ENCODE measurements at places on chromosomes 1 and 21.

GRCh38 chr1:63506782-63507181, 16.2 kb downstream of the ITGB3BP start:
- no peak for DNase-seq

- DNase-seq = no peak
Observed at GRCh38 chr1:80534606-80535360, 1266.0 kb upstream of the ADGRL2 start.

- peak; percentile 74 for DNase-seq
Observed at GRCh38 chr1:93846992-93847810, 31.8 kb downstream of the DNTTIP2 start.

DNA sequence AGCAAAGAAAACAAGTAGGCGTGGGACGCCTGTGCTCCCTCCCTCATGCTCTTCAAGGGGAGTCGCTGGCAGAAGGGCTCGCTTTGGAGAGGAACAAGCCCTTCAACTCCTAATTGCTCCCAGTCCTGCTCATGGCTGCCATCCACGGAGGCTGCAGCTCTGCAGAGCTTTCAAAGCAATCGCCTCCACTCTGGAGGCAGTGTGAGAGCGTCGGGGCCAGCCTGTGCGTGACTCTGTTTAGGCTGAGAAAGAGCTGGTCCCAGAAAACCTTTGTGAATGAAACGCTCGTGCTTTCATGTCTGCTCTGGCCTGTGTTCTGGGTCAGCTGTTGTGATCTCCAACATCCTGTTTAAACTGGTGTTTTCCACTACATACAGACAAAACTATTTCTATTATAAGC, 23.9 kb upstream of the RUNX1 start:
- no peak for DNase-seq

DNA sequence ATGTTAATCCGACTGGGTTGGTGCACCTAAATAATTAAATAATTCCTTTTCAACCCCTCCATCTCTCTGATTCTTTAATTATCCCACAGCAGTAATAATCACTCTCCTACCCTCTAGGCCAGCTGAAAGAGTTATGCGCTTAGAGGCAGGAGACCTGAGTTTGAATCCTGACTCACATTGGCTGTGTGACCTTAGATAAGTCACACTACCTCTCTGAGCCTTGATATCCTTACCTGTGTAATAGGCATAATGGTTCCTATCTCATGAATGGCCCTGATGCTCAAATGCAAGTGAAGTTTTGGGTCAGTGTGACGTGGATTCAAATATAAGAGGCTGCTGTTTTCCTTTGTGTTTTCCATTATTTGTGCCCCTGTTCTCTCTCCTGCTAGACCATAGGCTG, 8.1 kb downstream of the MYOM3 start:
- DNase-seq = no peak

DNA sequence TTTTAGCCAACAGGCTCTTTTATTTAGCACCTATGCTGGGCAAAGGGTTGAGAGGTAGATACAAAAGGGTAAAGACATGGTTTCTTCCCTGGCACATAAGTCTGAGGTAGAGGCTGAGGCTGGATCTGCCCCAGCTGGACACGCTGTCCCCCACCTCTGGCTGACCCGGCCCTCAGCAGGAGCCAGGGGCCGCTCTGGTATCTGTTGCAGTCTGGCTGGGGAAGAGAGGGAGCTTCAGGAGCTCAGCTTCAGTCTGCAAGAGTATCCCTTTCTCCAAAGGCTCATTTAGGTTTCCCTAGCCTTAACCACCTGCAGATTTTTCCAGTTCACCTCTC, 14.2 kb downstream of the BLACAT1 start:
- no peak for DNase-seq

- DNase-seq = peak; percentile 96
Observed at GRCh38 chr1:100794748-100795645, 75.5 kb downstream of the VCAM1 start.

GRCh38 chr21:35738347-35738961, 321.9 kb downstream of the SETD4 start:
- no peak for DNase-seq

- DNase-seq = no peak
Observed at GRCh38 chr1:113946678-113947387, 17.7 kb downstream of the HIPK1 start.

DNA sequence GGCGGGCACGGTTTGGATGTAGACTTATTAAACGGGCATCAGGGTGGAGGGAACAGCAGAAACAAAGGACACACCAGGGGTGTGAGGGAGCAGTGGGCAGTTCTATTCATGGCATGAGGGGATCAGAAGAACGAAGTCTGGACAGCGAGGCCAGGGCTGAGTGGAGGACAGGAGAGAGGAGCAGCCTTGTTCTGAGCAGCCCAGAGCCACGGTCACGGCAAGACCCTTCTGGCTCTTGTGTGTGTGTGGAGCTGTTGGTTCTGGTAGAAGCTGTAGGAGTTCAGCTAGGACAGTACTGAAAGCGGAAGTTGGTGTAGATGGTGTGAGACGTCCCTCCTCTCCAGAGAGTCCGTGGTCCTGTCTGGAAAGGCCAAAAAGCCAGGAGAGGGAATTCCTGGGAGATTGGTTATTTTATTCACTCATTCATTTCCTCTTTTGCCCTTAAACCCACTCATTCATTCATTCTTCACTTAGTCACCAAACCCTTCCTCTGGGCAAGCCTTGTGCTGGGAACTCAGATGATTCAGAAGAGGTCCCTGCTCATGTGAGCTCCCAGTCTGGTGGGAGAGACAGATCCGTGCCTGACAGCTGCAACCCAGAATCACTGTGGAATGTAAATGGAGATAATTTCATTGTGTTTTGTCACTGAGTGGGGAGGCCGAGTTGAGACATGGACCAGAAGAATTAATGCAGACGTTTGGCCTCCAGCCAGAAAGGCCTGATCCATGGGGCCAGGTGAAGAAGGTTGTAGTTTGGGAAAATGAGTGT, 4.1 kb upstream of the ACOT11 start:
- no peak for DNase-seq

DNA sequence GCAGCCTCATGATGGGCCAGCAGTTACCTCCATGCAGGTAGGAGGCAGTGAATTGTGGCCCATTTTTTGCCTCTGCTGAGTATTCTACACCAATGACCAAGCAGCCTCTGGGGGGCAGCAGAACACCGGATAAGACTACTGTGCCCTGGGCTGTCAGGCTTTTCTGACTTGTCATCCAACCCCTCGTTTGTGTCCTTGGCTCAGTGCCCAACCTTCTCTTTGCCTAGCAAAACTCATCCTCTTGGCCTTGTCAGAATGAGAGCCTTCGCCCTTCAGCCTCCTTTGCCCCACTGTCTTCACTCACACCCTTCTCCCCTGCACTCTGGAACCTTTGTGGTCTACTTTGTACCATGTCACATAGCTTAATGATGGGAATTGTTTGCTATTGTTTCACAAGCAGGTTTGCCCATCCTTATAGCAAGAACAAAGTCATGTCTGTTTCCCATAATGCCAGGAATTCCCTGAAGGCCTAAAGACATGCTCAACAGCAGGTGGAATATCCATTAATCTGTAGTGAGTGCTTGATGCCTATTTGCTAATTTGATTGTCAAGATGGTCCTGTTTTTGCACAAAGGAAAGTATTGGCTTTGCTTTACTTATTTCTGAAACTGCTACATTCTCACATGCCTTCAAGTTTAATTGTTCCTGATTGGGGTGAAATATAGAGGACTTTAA, 255.9 kb downstream of the HHAT start:
- peak; percentile 83 for DNase-seq

DNA sequence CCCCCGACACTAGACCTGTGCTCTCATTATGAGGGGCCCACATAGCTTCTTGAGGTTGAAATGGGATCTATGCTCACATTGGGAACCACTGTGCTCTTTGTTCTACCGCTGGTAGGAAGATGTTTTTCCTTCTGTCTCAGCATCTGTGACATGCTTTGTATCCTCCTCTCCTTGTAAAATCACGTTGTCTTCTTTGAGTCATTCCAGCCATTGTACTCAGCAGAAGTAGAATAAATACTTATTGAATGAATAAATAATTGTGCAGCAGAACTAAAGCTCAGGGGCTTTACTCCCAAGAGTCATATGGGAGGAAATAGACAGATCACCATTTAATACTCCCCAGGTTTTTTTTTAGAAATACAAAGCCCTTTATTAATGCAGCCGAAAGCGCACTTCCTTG, 66.3 kb upstream of the EDEM3 start:
- DNase-seq = no peak

DNA sequence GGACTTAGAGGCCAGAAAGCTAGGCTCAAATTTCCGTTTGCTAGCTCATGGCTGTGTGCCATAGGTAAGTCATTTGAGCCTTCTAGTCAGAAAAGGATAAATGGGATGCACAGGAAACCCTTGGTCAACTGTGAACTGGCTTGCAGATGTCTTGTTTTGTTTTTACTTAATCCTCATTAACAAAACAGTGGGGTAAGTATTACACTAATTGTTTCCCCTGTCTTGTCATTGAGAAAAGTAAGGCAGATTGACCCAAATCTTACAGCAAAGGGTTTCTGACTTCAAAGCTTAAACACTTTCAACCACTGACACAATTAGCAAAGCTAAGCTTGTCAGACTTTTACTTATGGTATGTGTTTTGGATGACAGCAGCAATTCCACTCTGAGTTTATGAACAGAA, 291.3 kb downstream of the NTNG1 start:
- peak; percentile 71 for DNase-seq

- no peak for DNase-seq
Observed at GRCh38 chr1:27099135-27099586, 55.8 kb downstream of the SLC9A1 start.

- no peak for DNase-seq
Observed at GRCh38 chr1:20491178-20491577, 5.2 kb upstream of the CAMK2N1 start.

DNA sequence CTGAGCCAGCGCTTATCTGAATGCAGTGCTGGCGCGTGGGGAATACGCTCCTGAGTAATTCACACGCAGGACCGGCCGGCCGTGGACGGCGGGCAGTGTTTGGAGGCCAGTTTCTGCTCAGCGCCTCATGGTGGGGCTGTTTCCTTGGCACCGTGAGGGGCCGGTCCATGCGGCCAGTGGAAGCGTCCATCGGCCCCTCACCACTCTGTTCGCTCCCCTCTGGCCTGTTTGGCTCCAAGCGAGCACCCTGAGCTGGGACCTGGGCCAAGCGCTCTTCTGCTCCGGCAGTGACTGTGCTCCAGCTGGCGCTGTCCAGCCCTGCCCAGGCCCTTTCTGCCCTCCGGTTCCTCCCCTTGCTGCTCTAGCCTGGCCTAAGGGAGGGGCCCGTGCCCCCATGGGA, 16.3 kb upstream of the PLCH2 start:
- no peak for DNase-seq

DNA sequence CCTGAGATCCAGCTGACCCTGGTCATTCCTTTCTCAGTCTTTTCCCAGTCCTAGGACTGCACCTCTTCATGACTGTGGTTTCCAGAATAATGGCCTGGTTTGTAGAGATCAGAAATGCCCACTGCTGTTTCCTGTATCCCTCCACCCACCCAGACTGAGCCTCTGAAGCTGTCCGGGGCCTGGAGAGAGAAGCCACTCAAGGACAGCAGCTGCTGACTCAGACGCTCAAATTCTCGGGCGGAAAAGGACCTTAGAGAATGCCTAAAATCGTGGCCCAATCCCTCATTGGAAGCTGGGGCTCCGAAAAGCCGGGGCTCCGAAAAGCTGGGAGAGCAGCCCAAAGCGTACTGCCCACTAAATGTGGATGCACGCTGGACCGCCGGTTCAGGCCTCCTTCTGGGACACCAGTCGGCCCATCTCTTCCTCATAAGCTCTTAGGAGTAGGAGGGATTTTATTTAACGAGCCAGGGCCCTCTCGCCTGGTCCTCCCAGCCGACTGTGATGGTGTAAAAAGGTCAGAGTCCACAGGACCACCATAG, 7.8 kb upstream of the GPR61 start:
- no peak for DNase-seq

DNA sequence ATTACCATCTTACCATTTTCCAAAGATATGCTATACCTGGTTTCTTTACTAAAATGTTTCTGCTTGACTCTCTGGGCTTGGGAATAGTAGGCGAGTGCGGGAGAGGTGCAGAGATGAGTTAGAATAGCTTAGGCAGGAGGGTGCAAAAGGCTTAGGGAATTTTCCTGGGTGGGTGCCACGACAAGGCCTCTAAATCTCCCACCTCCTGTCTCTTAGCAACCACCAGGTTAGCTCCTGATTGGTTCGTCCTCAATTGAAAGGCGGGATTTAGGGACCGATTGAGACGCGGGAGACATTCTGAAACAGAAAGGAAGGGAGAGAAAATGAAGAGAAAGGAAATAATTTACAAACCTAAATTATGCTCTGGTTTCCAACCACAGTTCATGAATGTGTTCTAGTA, 3.1 kb downstream of the ACKR1 start:
- no peak for DNase-seq

DNA sequence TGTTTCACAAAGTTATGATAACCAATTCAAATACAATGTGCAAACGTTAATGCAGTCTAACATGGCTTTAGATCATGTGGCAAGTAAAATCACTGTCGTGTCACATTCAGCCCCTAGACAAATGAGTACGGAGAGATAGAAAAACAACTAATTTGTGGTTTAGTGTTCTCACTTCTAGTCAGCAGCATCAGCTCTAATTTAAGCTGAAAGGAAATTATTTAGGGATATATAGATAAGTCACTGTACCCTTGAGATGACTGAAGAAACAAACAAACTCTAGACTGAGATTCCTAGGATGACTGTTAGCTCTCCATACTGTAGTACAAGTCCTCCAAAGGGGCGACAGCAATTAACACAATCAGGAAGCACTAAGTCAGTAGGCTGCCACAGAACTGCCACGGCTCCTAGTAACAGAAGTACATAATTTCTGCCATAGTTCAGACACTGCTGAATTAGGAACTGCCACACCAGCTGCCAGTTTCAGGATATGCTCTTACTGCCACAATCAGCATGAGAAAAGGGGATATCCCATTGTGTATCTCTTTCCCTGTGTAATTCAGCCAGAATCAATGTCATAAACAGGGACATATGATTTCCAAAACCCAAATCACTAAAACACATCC, 150.4 kb upstream of the NEGR1 start:
- DNase-seq = no peak

GRCh38 chr1:174968750-174969244, 30.9 kb upstream of the CACYBP start:
- no peak for DNase-seq

- no peak for DNase-seq
Observed at GRCh38 chr1:78540048-78540447, 49.3 kb downstream of the PTGFR start.

GRCh38 chr1:67224856-67225255, 58.6 kb downstream of the IL23R start:
- DNase-seq = no peak

DNA sequence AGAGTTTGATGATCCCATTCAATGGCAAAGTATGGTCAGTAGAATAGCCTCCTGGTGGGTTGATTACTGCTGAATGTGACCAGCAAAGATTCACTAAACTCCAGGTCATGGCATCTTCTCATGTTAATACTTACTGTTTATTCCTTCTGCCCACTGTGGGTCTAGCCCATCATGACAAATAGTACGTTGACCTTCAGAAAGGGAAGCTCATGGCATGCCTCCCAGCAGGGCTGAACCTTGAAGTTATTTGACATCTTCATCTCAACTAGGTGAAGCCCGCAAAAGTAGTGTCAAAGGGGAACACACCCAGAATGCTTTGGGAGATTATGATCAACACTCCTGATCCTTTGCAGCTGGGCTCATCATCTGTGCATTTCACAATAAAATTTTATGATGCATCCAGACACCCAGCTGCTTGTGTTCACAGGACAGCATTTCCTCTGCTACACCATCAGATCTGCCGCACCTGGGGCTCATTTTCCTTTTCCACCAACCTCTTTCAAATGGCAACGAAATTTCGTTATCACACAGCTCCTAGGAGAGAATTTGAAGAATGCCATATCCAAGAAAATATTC, 49.6 kb downstream of the HLX start:
- no peak for DNase-seq

Measured in NCI-H446 treated with DMSO at 0.1 percent for 48 hours (cell line).